ENCODE measurements at places on chromosomes 13 and 19.
A peak's percentile ranks its signal among the peaks of the same experiment; 100 is the strongest.

DNA sequence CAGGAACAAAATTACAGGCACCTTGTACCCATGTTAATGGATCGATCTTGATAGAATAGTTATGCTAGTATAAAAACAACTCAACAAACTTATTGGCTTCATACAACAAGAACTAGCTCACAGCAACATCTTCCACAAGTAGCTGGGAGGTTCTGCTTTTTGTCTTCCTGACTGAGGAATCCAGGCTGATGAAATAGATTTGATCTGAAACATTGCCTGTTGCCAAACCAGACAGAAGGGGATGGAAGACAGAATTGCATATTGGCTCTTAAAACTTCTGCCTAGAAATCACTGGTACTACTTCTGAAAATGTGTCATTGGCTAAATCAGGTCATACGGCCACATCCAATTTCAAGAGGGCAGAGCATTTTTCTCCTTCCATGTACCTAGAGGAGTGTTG, 267.3 kb downstream of the RFC3 start:
- DNase-seq = no peak

- DNase-seq = peak; percentile 41
Measured at GRCh38 chr19:30790056-30790680, 418.0 kb downstream of the ZNF536 start.

GRCh38 chr19:36488846-36489117, 579 bp downstream of the ZNF566 start:
- DNase-seq = peak; percentile 3

DNA sequence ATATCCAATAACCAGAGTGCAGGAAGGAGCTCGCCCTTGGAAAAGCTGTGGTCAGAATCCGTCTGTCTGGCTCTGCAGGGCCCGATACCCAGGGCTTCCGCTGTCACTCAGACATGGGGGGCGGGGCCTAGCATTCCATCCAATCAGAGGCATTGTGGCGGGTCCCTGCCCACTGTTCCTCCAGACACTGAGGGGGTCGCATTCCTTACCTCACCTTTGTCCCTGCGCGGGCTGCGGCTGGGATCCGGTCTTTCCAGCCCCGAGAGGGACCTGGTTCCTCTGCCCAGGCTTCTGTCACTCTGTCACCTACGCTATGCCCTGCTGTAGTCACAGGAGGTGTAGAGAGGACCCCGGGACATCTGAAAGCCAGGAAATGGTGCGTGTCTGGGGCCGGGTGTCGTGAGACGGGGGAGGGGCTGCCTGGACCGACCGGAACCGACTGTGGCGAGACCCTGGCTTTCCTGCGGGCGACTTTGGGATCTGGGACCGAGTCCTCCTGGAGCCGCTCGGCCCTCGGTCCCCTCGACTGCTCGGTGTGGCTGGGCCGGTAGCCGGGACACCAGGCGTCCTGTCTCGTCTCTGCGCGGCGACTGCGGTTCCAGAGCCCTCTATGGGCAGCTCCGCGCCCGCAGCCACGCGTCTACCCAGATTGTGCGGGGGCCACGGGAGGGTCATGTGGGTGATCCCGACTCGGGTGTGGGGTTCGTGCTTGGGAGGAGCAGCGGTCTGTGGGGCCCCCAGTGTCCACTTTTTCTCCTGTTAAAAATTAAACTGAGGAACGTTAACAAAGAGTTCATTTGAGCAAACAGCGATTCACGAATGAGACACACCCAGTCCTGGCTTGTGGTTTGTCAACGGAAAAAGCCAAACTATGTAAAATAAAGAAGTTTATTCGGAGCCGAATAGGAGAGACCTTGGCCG, at the start of gene ZNF69:
ZNF69 (plus strand) TSS at position 172 of the 921 bp plus-strand sequence; CDS start at position 314, 142 bp downstream.
- DNase-seq = peak; percentile 63

GRCh38 chr19:12194827-12195731, 32.2 kb downstream of the ZNF136 start:
- DNase-seq = peak; percentile 1

DNA sequence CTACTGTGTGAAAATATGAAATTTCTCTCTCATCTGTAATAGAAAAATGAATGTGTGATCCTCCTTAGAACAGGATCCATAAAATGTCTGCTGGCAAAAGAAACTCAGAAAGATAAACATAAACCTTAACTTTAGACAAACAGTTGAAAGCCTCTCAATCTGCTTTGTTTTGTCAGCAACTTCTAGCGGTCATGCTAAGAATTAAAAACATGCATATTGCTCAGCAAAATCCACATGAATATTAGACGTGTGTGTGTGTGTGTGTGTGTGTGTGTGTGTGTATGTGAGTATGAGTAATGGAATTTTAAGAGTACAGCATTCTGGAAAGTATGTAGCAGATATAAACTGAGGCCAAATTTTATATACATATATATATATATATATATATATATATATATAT, 1779.2 kb upstream of the MIR17HG start:
- DNase-seq = no peak

DNA sequence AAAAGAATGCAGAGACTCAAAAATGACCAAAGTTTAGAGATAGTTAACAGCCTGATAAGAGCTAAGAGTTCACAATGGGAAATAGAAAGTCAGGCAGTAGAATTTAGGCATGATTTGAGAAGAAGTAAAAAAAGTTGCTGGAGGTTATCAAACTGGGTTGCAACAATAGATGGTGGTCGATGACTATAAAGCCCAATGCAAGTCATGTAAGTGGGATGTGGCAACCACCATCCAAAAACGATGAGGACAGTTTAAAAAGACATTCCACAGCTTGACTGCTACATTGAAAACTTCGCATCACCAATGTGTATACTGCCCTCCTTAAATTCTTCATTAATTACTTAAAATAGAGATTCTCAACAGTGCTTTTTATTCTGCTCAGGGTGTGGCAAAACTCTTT, 19.7 kb downstream of the ELF1 start:
- no peak for DNase-seq

DNA sequence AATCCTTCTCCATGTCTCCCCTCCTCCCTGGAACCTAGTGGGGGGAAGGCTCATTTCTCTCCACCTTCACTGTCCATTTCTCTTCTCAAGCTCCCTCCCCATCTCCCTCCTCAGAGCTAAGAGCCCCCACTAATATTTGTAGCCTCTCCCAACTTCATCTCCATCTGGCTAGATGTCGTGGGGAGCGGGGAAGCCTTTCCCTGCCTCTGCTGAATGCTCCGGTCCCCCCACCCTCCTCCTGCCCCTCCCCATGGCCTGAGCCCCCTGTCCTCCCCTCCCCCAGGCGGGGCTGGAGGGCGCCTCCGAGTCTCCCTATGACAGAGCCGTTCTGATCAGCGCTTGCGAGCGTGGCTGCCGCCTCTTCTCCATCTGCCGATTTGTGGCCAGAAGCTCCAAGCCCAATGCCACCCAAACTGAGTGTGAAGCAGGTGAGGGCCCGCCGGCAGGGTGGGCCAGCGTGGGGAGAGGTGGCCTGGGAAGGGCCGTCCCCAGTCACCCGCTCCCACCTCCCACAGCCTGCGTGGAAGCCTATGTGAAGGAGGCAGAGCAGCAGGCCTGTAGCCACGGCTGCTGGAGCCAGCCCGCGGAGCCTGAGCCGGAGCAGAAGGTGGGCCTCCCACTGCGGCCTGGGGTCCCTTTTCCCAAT, 1.0 kb downstream of the TMEM59L start:
- no peak for DNase-seq

Measured in suppressor macrophage treated with lipopolysaccharide for 4 hours (primary cell).